ENCODE measurements at places on chromosomes 2 and 18.

DNA sequence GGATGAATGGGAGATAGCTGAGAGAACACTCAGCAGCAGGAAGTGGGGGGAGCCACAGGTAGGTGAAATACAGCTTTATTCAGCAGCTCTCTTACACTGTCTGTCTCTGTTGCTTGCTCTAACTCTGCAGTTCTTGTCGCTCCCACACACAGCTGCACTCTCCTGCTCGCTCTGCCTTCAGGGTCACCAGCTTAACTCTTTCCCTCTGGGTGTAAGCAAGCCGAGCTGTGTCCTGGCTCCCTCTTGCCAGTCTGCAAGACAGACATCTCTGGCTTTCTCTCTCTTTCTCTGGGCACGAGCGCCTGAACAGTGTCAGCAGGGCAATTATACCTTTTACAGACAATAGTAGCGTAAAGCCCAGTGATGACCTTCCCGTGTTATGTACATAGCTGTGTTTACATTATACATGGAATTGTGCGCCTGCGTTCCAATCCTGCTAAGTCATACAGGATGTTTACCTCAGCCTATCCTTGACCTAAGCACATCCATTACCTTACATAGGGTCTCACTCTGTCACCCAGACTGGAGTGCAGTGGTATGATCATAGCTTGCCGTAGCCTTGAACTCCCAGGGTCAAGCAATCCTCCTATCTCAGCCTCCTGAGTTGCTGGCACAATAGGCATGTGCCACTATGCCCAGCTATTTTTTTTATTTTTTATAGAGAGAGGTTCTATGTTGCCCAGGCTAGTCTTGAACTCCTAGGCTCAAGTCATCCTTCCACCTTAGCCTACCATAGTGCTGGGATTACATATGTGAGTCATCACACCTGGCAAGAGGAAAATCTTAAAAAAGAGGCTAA is 57.8 kb upstream of the CHN1 start:
- DNase-seq, result no peak

DNA sequence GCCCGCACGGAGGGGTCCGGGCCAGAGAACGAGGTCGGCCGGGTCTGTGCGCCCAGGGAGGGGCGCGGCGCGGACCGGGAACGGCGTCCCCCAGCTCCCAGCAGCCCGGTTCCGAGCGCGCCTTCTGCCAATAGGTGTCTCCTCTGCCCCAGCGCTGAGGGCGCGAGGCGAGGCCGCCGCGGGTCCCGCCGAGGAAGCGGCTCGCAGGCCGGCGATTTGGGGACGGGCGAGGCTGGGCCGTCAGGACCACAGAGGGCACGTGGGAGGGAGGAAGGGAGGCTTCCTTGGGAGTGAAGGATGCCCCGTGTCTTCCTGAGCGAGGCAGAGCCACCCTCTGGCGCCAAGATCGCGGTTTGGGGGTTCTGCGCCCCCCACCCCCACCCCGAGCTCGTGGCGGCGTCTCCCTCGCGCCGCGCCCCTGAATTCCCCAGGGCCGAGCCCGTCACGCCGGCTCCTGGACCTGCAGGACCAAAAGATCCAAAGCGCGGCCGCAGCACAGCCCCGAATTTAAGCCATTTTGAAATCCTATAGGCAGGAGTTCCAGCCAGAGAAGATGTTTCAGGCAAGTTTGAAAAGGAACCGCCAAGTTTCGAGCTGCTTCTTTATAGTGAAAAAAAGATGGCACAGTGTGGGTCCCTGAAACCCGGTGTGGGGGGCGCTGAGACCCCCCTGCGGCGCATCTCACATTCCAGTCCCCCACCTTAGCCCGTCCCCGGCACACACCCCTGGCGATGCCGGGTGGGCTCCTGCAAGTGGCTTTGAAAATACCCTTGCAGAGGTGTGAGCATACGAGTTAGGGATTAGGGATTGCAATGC is 909 bp downstream of the NFATC1 start:
- no peak for DNase-seq

DNA sequence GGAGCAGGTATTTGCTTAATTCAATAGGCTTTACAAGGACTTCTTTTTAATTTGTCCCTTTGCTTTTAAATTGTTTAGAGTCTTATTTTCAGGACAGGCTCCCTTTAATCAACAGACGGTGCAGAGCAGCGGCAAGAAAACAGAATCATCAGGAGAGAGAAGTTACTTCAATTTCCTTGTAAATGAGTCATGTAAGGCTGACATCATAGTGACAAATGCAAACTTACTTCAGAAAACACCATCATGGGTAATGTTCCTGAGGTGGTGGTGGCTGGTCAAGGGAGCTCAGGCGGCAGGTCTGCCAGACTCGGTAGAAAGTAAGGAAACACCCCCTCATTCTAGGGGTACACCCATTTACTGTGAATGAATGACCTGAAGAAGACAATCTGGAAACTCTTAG is 395.1 kb downstream of the FBXO15 start:
- DNase-seq, result no peak

DNA sequence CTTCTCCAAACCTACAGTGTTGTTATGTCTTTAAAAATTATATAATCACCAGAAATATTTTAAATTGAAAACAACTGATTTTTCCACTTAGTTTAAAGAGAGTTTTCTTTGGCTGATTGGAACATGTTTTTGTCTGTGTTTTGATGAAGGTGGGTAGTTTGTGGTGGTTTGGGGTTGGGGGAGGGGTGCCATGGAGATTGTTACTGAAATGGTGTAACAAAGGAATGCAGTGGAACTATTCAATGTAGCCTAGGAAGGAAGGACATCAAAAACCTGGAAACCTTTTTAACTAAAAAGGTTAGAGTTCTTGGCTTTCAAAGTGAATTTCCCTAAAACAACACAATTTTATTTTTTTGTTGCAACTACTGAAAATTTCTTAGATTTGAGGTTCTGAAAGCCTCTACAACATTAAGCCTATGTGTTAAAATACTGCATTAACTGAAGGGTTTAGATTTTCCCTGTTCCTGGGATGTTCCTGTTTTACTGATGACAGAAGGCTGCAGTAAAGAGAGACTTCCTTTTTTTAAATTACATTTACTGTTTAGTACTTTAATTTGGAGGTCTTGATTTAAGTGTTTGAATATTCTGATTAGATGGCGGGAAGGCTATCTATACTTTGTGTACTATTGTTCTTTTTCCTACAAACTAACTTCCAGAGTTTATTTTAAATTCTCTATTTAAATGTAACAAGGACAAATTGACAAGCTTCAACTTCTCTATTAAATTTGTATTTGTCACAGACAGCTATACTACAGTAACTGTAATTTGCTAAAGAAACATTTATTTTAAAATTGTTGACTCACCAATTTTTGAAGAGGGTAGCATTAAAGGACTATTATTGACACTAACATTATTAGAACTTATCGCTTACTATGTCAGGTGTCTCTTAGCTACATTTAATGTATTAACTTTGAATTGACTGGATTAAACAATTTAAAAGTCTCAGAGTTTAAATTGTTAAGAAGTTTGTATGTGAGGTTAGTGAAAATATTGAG is 87.7 kb downstream of the LIMS1 start:
- DNase-seq, result no peak

DNA sequence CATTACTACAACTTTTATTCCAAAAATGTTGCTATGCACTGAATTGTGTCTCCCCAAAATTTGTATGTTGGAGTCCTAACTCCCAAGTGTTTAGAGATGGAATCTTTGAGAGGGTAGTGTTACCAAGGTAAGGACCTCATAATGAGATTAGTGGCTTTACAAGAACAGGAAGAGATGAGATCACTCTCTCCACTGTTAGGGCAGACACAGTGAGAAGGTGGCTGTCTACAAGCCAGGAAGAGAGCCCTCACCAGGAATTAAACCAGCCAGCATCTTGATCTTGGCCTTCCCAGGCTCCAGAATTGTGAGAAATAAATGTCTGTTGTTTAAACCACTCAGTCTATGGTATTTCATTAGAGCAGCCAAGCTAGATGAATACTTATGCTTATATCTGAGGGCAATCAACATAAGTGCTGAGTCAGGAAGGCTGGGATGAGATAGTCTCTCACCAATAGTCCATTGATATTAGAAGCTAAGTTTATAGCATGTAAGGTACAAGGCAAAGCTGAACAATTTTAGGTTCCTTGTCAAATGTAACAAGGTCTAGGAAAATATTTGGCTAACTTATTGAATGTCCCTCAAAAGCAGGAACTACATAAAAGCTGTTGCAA is 317.6 kb upstream of the REG3G start:
- DNase-seq, result no peak

- no peak for DNase-seq
Measured at GRCh38 chr18:70649683-70650082, 360.8 kb downstream of the SOCS6 start.

DNA sequence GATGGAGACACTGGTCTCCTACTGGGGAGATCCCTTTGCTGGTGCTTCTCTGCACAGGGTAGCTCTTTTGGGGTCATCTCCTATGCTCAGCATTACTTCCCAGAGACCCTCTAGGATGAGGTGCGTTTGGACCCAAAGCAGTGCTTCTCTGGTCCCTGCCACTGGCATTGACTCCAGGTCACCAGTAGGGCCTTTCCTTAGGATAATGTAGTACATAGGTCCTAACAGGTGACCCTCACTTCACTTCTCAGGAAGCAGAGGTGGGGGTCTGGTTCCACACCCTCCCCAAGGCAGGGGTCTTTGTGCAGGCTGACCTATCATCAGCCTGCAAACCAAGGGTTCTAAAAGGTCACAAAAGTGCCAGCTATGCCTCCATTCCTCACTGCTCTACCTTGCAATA is 145.8 kb upstream of the HS6ST1 start:
- DNase-seq, result no peak

DNA sequence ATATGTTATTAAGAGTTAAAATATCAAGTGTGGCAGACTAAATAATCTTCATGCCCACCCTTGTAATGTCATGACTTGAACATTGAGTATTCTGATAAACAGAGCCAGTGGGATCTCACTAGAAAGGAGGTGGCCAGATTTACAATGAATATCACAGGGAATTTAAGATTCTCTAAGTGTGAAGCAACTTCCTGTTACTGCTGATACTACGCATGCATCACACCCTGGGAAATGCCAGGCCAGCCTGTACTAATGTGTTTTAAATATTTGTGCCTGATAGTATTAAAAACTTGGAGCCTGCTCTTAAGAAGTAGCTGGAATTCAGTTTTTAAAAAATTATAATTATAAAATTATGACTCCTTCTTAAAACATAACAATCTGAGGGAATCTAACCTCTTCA is 148.3 kb downstream of the LAMA3 start:
- DNase-seq, result no peak

DNA sequence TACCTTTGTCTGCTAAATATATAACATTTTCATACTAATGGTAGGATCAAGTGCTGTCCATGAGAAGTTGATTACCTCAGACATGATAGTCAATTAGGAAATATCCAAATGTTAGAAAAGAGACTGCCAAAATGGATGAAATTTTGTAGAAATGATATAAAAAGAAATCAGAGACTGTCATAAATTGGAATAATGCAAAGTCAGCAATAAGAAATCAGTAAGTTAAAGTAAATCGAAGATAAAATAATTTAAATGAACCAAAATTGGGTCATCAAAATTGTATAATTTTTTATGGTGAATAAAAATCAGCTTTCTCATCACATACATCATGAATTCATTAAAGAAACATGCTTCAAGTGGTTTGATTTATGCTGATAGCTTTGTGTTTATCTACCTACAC is 165.3 kb upstream of the CDH2 start:
- no peak for DNase-seq

DNA sequence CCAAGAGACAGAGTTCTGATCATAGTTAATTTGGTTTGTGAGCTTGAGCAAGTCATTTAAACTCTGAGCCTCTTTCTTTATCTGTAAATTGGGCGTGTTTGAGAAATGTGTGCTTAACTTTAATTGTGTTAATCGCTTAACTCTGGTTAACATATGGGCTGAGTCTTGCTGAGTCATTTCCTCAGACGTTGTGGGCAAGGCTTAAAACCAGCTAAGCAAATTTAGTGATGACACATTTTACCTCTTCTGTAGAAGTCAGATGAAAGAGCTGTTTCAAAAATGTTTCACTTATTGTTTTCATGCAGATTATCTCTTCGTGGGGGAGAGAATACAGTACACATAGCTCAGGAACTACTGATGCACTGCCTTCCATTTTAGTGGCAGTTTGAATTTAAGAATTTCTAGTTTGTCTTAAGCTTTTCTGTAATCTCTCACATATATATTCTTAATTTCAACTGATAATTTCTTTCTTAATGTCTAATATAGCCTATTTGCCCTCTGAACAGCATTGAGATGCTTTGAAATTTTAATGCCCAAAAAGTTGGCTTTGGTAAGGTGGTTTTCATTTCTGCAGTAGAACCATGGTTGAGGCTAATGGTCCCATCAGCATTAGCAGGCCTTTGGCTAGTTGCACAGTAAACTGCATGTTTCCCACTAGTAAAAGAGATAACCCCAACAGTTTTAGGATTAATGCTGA is 34.9 kb downstream of the RAB10 start:
- DNase-seq, result no peak

- no peak for DNase-seq
Measured at GRCh38 chr2:33518200-33518599, 41.8 kb downstream of the RASGRP3 start.

- DNase-seq, result no peak
Measured at GRCh38 chr18:6653880-6654279, 75.6 kb upstream of the ARHGAP28 start.

- no peak for DNase-seq
Measured at GRCh38 chr2:215998636-215999035, 14.7 kb downstream of the MREG start.

DNA sequence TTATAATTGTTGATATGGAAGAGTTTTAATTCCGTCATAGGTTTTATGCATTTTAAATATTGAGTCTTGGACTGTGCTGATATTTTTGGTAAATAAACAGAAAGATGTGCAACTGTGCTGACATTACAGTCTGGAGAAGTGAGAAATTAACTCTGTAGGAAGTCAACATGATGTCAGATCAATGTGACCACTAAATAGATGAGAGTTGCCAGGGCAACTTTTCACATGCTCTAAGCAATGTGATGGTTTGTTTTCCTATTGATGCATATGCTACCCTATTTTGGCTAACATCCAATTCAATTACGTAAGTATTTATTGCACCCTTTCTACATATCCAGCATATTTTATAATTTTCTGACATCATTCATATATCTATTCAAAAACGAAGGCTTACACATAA is 1109.3 kb downstream of the TSN start:
- no peak for DNase-seq

- DNase-seq, result no peak
Measured at GRCh38 chr2:54158311-54158710, 42.9 kb downstream of the ACYP2 start.

DNA sequence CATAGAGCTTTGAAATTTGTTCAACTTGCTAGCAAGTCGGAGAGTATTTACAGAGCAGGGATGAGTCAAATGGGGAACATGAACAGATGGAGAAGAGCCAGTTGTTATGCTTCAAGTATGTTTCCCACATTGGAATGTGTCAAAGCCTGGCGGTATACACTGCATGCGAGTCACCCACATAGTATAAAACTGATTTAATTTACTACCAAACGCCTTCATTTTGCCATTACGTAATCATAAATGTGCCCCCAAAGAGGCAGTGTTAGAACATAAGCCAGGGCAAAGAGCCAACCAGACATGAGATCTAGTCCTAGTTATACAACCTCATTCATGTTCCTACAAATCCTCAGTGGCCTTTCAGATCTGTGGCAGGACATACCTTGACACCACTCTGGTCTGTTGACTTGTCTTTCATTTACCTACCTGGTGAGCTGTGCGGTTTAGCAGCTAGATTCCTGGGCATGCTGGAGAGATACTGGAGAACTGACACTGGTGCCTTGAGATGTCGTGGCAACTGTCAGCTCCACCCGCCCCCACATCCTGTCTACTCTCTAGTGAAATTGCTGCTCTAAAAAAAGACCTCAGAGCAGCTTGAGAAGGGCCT is 21.7 kb upstream of the NRP2 start:
- DNase-seq, result no peak
